Activated T-helper 2 cell treated with anti-CD3 and anti-CD28 coated beads, Interferon-gamma antibody, Interleukin-2, Interleukin-4, amounts not matched to agents 10 μg/mL and 5 μg/mL and 100 μg/mL, durations not matched to agents 14 hours and 24 hours and 36 hours (primary cell): ENCODE measurements at places on chromosomes 16 and 17.

GRCh38 chr16:85105475-85105874 is 6.8 kb downstream of the CIBAR2 start:
- H3K27me3 ChIP-seq = no peaks in the 10 kb centered on the region
- H3K4me3 ChIP-seq = no peak overlapping the region
- peaks cover 6% of the 10 kb centered on the region for H3K4me1 ChIP-seq
- H3K27ac ChIP-seq = no peak overlapping the region
- DNase-seq = no peak

GRCh38 chr17:74819801-74820436 is 39.8 kb downstream of the GRIN2C start:
- H3K4me3 ChIP-seq = no peak overlapping the region
- no peak for DNase-seq
- no peak overlapping the region for H3K27ac ChIP-seq
- peaks cover 5% of the 10 kb centered on the region for H3K36me3 ChIP-seq
- peaks cover 7% of the 10 kb centered on the region for H3K4me1 ChIP-seq

- no peak for DNase-seq
- H3K36me3 ChIP-seq = no peaks in the 10 kb centered on the region
- H3K27me3 ChIP-seq = peaks cover 4% of the 10 kb centered on the region
These were observed 16.0 kb upstream of the LHX1 start for GRCh38 chr17:36921095-36921851.

- H3K4me1 ChIP-seq = peaks cover 3% of the 10 kb centered on the region
- H3K27ac ChIP-seq = no peak overlapping the region
- H3K36me3 ChIP-seq = no peaks in the 10 kb centered on the region
- H3K27me3 ChIP-seq = peaks cover 20% of the 10 kb centered on the region
- no peak for DNase-seq
- no peak overlapping the region for H3K4me3 ChIP-seq
These were observed 2.7 kb upstream of the C16orf74 start for GRCh38 chr16:85753559-85753958.

GRCh38 chr17:74744714-74745547 is 3.5 kb upstream of the NHERF1 start:
- no peaks in the 10 kb centered on the region for H3K27me3 ChIP-seq
- H3K27ac ChIP-seq = peak overlapping the region; percentile 7
- peaks cover 63% of the 10 kb centered on the region for H3K4me1 ChIP-seq
